ENCODE measurements at places on chromosomes 5 and 9.

DNA sequence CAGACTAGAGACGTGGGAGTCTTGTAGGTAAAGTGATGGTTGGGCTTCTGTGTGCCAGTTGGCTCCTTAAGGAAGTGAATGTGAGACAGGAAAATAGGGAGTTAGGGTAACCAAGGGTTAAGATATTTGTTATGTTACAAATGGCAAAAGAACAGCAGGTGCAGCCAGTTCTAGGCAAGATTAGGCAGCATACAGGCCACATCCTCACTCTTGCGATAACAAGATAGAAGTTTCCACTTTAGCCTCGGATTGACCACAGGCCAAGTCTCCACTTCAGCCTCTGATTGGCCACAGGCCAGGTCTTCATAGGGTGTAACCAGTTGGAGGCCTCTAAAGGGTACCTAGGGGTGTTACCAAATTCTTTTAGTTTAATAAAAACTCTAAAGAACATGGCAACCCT, 54.6 kb upstream of the ABCA1 start:
- DNase-seq: no peak

DNA sequence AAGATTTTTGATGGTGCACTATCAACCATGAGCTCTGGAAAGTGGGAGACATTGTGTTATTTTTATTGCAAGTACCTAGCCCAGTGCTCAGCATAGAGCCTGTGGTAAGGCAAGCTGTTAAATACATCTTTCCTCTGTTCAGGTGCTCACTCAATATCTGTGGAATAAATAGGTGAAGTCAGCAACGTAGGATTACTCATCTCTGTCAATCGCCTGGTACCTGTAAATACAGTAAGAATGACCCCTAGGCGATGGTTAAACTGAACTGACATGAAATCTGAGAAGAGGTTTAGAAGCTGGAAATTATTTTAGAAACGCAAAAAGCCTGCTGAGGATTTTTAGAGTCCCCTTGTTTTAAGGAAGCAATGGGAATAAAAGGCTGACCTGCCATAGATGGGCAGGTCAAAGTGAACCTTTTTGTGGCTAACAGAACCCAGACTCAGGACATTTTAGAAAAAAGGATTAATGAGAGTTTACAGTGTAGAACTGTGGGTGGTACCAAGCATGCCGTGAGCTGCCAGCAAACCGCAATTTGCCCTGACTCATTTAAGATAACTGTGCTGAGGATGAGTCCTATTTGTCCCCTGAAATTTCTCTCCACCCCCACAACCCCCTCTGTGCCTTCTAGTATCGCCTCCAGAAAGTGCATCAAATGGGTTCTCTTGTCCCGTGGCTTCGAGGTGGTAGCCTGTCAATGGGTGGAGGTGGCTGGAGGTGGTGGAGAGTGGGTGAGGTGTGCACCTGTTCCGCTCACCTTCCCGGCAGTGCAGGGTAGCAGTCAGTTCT, 375.1 kb downstream of the MED10 start:
- no peak for DNase-seq

GRCh38 chr9:95446984-95447383, 69.8 kb downstream of the PTCH1 start:
- no peak for DNase-seq

DNA sequence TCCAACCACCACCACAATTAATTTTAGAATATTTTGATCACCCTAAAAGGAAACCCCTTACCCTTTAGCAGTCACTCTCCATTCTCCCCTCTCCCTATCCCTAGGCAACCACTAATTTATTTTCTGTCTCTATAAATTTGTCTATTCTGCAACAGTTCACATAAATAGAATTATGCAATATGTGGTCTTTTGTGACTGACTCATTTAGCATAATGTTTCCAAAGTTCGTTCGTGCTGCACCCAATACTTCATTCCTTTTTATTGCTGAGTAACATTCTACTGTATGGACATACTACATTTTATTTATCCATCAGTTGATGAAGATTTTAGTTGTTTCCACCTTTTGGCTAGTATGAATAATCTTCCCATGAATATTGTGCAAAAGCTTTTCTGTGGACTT, 18.2 kb upstream of the CDC20B start:
- no peak for DNase-seq

GRCh38 chr5:58077966-58078365, 381.9 kb downstream of the PLK2 start:
- DNase-seq: no peak

DNA sequence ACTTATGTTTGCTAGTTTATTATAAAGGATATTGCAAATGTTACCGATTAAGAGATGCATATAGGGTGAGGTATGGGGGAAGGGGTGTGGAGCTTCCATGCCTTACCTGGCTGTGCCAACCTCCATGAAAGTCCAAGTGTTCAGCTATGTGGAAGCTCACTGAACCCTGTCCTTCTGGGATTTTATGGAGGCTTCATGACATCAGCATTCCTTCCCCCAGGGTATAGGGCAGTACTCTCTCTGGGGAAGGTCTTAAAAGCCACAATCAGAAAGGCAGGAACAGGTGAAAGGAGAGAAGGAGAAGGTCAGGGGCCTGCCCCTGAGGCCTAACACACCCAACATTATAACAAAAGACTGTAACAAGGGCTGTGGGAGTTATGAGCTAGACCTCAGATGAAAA, 592.6 kb downstream of the PDE4D start:
- no peak for DNase-seq

DNA sequence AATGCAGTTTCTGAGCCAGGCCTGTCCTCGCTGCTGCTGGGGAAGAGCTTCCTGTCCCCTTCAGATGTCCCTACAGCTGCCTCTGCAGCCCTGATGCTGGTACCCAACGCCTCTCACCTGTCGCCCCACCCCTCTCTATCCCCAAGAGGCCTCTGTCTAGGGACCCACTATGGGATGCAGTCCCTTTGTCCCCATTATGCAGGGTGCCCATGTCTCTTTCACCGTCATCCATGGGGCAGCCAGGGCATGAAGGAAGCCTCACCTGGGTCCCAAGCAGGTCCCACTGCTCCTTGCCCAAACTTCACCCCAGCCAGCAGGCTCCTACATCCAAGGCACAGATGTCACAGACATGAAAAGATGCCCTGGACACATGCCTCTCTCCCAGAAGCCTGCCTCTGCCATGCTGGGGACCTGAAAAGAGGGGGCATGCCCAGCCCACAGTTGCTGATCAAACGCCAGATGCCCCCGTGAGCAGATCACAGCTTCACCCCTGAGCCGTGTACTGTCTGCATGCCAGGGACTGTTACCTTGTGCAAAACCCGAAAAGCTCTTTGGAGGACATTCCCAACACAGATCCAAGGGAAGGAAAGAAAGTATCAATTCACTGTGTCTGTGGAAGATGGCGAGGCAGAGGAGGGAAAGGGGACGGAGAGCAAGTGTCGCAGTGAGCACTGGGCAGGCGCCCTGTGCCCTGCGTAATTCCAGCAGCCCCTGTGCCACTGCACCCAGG, 81.0 kb downstream of the ADAMTS2 start:
- DNase-seq: no peak

DNA sequence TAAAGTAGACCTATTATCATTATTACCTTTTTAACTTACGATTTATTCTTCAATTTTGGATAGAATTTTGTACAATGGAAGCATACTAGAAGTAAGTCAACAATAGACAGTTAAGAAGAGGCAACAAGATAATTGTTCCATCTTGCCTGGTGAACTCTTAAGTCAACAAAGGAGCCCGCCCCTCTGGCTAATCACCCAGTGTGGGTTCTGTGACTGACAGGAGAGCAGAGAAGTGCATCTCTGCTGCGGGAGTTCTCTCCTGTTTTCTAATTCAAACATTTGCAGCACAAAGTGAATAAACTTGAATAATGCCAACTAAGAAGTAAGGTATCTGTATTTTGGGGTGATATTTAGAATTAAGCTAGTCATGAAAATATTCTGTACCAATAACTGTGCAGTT, 6.7 kb upstream of the ISL1 start:
- DNase-seq: no peak

DNA sequence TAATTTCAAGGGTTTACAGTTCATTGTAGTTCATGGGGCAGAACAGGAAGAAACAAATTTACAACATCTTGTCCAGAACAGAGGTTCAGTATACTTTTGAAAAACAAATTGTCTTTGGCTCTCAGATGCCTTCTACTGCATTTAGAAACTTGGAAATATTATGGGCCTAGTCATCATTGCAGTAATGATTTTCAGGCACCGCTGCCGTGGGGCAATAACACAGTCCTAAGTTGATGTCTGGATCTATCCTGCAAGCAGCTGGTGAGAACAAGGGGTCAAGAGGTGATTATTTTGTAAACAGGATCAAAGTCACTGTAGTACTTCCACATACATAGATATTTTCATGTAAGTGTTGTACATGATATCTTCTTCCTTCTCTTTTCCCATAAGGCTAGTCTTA, 82.5 kb upstream of the CAST start:
- no peak for DNase-seq

DNA sequence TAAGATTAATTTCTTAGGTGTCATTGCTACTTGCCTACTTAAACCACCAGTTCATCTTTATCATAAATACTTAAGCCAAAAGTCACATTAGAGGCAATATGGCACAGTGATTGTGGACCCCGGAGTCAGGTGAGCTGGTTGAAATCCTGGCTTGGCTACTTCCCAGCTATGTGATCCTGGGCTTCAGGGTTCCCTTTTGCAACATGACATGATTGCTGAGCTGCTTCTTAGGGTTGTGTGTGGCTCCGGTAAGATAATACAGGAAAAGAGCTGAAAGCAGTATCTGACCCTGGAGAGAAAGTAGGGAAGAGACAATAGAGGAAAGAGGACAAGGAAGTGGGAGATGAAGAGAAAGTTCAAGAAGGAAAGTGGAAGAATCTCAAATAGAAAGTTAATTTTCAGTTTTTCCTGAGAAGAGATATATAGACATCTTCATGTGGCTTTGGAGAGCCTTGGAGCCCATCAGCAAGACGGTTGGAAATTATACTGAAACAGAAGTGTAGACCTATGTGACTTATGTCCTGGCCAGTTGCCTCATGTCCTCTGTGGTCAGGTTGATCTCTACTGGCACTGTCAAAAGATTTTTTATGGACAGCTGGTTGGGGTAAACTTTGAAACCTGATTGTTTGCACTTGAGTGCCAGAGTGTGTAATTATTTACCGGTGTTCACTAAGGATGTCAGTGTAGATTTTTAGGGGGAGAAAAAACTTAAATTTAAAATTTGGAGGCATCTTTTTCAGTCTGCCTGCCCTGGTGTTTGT, 93.2 kb downstream of the GHR start:
- no peak for DNase-seq

- no peak for DNase-seq
Measured at GRCh38 chr5:103244398-103244797, 14.2 kb upstream of the MACIR start.

DNA sequence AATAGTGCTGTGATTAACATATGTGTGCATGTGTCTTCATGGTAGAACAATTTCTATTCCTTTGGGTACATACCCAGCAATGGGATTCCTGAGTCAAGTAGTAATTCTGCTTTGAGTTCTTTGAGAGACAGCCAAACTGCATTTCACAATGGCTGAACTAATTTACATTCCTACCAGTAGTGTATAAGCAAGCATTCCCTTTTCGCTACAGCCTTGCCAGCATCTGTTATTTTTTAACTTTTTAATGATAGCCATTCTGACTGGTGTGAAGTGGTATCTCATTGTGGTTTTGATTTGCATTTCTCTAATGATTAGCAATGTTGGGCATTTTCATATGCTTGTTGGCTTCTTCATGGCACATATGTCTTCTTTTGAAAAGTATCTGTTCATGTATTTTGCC, 308.5 kb downstream of the ARRDC3 start:
- DNase-seq: no peak

GRCh38 chr9:136021171-136021871, 60.1 kb upstream of the UBAC1 start:
- DNase-seq: no peak

DNA sequence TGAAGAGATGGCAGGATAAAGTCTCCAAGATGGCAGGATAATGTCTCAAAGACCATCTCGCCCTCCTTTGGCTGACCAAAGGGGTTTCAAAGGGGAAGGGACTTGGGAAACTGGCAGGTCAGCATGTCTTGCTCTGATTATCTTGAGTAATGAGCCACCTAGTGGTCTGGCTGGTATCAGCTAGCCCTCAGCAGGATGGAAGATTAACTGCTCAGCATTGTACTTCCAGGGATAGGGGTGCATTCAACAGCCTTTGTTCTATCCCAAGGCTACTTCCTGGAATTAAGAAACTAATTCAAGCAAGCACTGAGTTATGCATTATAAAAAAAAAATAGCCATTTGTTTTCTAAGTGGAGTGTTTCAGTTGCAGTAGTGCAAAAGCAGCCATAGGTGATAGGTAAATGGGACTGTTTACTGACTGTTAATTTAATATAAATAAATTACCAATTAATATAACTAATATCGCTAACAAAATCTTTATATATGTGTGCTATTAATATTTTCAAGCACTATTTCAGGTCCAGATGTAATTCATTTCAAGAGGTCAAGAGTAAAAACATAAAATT, 555.5 kb downstream of the CDH9 start:
- no peak for DNase-seq

DNA sequence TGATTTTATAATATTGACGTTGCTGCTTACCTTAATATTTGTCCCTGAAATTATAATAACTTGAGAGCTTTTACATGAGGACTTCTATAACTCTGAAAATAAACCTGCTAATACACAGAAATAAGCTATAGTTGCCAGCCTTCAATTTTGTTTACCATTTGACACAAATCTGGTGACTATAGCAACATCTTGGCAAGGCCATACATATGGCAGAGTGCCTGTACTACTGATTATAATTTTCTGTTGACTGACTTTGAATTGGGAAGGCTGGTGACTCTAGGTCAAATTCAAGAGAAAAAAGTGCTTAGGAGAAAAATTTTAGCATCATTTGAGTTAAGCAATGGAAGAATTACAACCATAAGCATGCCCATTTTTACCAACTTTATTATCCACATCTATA, 581.4 kb upstream of the PTPRD start:
- no peak for DNase-seq

- DNase-seq: no peak
Measured at GRCh38 chr9:259405-260404, 45.0 kb downstream of the DOCK8 start.

- no peak for DNase-seq
Measured at GRCh38 chr5:68381909-68382308, 166.4 kb downstream of the PIK3R1 start.

- DNase-seq: no peak
Measured at GRCh38 chr9:19510907-19511306, 102.1 kb downstream of the ACER2 start.

GRCh38 chr5:152994033-152994680, 496.3 kb upstream of the GRIA1 start:
- no peak for DNase-seq

- DNase-seq: no peak
Measured at GRCh38 chr9:134459164-134459563, 132.9 kb downstream of the RXRA start.

DNA sequence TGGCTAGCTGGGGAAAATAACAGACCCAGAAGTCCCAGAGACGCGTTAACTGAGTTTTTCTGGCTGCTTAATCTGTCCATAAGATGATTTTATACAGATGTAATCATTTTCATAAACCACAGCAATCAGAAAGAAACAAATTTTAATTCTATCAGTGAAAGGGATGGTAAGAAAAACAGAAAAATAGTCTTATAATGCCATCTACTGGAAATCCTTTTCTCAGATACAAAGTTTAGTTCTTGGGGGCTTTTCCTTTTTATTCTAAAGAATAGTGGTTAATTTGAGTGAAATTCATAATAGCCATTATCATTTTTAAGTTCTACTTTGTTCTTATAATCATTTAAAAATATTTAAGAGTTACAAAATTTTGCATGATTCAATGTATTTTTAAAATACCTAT, 44.4 kb downstream of the DROSHA start:
- DNase-seq: no peak
